Stimulated activated CD4-positive, alpha-beta T cell treated with anti-CD3 and anti-CD28 coated beads, Interleukin-2, amount 100 ng/mL, for 4 hours (primary cell): ENCODE measurements at places on chromosomes 13 and 19.

DNA sequence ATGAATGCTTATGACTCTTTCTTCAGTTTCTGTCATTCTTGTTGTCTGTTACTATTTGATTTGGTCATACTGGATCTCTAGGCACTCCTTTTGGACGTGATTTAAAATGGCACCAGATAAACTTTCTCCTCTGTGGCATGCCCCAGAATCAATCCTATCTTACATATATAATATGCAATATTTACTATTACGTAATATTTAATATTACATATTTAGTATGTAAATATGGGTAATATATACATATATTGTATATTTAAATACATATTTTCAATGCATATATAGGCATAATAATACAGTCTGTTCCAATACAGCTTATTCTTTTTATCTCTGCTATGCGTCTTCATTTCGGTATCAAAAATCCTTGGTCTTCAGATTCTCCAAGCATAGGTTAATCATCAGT, 104.4 kb upstream of the PRR20A start:
- DNase-seq = no peak

GRCh38 chr19:18380843-18381242, 5.1 kb upstream of the GDF15 start:
- DNase-seq = no peak

- DNase-seq = no peak
These were observed 56.5 kb downstream of the KCTD12 start for GRCh38 chr13:76829572-76830327.

GRCh38 chr13:99257291-99257690, 888 bp downstream of the GPR18 start:
- no peak for DNase-seq

- no peak for DNase-seq
These were observed 865 bp downstream of the ZNF382 start for GRCh38 chr19:36605877-36606478.

DNA sequence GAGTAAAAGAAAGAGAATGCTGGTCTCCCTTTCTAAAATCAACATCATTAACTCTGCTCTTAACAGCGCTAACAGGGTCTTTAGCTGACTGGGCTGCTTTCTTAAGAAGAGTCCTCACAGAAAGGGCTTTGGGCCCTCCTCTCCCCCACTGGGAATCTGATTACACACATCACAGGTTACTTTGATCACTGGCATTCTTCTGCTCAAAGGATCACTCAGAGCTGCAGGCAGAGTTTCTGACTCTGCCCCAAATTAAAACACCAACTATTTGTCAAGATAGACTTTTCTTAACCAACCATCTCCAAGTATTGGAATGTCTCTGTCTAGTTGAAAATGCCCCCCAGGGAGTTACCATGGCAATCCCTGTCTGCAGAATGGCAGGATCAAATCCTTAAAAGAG, 31.1 kb upstream of the SIAH3 start:
- DNase-seq = no peak

DNA sequence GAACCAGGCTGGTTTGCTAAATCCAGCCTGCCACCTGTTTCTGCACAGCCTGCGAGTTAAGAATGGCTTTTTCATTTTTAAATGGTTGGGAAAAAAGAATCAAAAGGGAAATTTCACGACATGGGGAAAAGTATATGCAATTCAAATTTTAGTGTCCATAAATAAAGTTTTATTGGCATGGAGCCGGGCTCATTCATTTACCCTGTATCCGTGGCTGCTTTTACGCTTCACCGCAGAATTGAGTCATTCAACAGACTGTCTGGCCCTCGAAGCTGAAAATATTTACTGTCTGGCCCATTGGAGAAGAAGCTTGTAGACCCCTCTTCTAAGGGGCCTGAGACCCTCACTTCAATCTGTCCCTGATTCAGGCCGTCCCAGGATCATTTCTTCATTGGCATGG, 26.1 kb downstream of the IER2 start:
- DNase-seq = no peak

DNA sequence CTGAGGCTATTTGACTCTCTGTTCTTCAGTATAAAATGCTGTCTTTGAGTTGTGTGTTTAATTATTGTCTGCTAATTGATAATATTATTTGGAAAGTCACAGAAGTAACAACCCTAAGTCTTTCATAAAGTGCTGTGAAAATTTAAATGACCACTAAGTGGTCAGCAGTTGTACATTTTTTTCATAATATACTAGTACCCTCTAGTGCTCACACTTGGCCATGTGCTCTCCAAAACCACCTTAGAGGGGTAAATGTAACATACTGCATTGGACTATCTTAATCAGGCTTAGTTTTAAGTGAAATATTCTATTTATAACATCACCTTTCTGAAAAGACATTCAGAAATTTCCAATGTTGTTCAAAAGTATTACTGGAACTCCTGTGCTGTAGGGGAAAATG, 745.3 kb downstream of the GPC5 start:
- no peak for DNase-seq

DNA sequence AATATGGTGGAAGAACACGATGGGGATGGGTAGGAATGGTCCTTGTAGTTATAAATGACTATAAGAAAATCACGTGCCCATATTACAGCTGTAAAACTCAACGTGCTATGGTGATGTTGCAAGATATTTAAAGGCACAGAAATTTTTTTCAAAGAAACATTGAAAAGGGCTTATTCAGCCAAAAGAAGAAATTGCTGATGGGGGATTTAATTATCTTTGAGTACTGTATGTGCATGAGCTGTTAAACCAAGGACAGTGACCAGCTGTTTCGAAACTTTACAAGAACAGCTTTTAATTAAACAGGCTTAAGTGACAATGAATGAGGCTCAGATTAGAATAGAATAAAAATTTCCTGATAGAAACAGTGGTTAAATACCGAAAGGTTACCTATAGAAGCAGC, 339.0 kb downstream of the HS6ST3 start:
- no peak for DNase-seq
